Breast epithelium (tissue), 4 donors: ENCODE measurements at places on chromosomes 12 and 14.

- no peak for DNase-seq
These were observed 4.9 kb downstream of the TEX52 start for GRCh38 chr12:2851931-2852330.

DNA sequence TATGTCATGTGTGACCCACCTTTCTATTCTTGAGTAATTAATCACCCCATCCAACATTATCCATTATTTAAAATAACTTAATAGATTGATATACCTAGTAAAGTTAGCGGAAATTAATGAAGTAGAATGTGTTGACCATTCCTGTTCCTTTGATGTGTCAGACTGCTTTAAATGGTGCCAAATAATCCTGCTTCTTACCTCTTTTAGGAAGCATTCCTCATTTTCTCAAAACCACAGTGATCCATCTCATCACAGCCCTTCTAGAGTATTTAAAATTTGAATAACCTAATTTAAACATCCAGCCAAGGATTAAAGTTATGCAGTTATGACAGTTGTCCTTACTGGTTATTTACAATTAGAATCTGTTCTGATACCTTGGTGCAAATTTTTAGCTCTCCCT lies 6.9 kb downstream of the MGAT4C start:
- DNase-seq = no peak

- no peak for DNase-seq
These were observed 983 bp upstream of the COPS7A start for GRCh38 chr12:6722863-6723262.

- DNase-seq = no peak
These were observed 28.9 kb upstream of the LTA4H start for GRCh38 chr12:96064271-96064670.

- DNase-seq = no peak
These were observed 126.3 kb downstream of the ESRRB start for GRCh38 chr14:76502219-76502618.

DNA sequence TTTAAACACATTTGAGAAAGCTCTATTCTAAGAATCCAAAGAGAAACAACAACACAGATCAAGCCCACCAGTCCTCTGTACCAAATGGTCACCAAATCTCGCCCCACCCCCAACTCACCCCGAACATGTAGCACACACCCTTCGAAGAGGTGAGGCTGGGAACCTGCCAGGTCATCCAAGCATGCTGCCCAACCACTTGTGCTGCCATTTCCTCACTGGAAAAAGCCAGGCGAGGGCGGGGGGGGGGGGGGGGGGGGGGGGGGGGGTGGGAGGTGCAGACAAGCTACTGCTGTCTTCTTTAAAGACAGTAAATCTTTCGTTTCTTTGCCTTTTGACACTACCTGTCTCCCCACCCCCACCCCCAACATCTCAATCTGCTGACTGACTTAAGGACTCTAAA lies 59.9 kb downstream of the SETD3 start:
- no peak for DNase-seq

- DNase-seq = no peak
These were observed 79.5 kb downstream of the SLC25A47 start for GRCh38 chr14:100402631-100403030.

- DNase-seq = no peak
These were observed 96.1 kb downstream of the SCN8A start for GRCh38 chr12:51687177-51687576.

GRCh38 chr14:60482743-60483142 lies 3.1 kb downstream of the C14orf39 start:
- DNase-seq = no peak

GRCh38 chr12:45912774-45913173 lies 77.6 kb downstream of the SCAF11 start:
- no peak for DNase-seq

GRCh38 chr14:103684871-103685270 lies 30.4 kb downstream of the XRCC3 start:
- DNase-seq = no peak

DNA sequence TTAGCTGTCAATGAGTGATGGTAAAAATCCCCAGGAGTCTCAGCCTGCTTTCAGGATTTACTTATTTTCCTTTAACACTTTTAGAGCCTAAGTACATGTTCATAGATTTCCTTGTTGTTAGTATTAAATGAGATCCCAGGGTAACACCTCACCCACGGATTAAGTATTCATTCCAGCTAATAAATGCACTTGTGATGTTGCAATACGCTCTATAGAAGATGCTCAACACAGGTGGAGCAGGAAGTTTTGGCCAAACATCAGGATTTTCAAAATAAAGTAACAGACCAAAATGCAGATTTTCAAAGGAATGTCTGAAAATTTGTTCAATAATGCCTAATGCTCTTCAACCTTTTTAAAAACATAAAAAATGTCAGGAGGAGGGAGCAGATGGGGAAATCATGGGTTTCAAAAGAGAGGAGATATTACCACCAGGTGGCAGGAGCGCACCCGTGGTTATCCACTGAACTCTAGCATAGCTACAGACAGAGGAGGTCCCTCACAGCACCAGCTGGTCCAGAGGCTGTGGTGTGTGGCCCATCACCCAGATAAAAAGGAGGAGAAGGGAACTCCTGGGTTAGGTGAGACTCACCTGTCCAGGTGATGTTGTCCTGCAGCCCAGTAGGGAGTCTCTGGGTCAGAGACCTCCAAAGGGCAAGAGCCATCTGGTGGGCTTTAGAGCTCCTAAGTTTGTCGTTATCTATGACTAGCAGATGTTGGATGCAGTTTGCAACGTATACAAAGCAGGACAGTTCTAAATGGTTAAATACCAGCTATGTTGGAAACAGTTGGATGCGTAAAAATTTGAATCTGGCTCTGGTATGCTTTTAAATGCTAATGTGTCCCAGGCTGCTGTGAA lies 1158.4 kb upstream of the TMEM132C start:
- no peak for DNase-seq

GRCh38 chr12:51339750-51340149 lies 6.7 kb downstream of the CELA1 start:
- no peak for DNase-seq

DNA sequence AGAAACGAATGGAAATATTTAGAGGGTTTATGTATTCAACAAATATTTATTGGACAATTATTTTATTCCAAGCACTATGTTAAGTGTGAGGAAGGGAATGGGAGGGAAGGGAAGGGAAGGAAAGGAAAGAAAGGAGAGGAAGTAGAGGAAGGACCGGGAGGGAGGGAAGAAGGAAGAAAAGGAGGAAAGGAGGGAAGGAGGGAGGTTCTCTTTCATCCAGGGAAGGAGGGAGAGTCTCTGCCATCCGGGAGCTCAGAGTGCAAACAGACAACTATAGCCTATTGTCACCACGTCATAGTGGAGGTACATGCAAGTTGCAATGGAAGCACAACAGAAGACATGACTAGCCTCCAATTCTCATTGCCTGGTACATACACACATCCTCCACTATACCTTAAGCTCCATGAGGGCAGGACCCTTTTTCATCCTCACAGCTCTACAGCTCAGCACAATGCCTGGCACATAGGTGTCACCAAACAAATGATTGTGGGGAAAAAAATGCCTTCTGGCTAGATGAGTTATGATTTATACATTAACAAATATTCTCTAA lies 48.1 kb downstream of the DAD1 start:
- DNase-seq = no peak

- no peak for DNase-seq
These were observed 33.7 kb downstream of the SLC24A4 start for GRCh38 chr14:92356677-92357076.

- no peak for DNase-seq
These were observed 146.6 kb downstream of the EXOC5 start for GRCh38 chr14:57122129-57122528.

DNA sequence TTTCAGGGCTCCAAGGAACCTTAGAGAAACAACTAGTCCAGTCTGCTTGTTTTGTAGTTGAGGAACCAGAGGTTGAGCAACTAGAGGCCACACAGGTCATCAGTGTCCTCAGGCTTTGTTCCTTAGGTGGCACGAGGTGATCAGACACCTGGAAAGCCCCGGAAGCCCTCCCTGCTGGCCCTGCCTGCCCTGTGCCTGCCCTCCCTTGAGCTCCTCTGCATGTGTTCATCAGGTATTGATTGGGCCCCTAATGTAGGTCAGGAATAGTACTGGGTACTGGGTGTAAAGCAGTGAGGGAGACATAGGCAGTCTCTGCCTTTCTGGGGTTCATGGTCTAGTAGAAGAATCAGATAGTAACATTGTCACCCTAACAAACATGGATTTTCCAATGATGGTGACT lies 114.3 kb downstream of the TSPAN9 start:
- no peak for DNase-seq
